ENCODE measurements at places on chromosomes 6 and 20. TPM values are rescaled to one million over a fixed set of nuclear protein-coding genes. Genes with fewer than 3 reads are reported as not detected.

DNA sequence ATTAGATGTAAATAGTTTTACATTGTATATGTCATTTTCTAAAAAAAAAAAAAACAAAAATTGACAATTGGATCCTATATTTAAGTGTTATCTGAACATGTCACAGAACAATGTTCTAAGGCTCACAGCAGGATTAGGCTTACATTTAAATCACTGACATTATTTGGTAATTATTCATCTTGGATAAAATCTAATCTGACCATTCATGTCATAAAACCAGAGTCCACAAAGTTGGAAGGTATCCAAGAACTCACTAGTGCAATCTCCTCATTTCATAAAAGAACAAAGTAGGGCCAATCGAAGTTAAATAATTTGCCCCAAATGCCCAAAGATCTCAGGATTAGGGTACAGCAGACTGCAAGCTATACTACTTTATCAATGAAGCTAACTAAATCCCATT, 73.0 kb downstream of the PDSS2 start:
- H3K4me1 ChIP-seq, result no peaks in the 10 kb centered on the region
- H3K36me3 ChIP-seq, result no peaks in the 10 kb centered on the region
- H3K4me3 ChIP-seq, result no peak overlapping the region
- no peak overlapping the region for H3K27ac ChIP-seq

GRCh38 chr20:5626603-5627002, 123.6 kb upstream of the SHLD1 start:
- no peak for DNase-seq
- H3K27me3 ChIP-seq, result no peaks in the 10 kb centered on the region
- peaks cover 6% of the 10 kb centered on the region for H3K4me1 ChIP-seq
- no peak overlapping the region for H3K27ac ChIP-seq

- H3K27ac ChIP-seq, result no peak overlapping the region
- DNase-seq, result no peak
- peaks cover 15% of the 10 kb centered on the region for H3K4me1 ChIP-seq
- no peak overlapping the region for H3K4me3 ChIP-seq
Observed at GRCh38 chr6:168915242-168915641, 338.4 kb downstream of the THBS2 start.

DNA sequence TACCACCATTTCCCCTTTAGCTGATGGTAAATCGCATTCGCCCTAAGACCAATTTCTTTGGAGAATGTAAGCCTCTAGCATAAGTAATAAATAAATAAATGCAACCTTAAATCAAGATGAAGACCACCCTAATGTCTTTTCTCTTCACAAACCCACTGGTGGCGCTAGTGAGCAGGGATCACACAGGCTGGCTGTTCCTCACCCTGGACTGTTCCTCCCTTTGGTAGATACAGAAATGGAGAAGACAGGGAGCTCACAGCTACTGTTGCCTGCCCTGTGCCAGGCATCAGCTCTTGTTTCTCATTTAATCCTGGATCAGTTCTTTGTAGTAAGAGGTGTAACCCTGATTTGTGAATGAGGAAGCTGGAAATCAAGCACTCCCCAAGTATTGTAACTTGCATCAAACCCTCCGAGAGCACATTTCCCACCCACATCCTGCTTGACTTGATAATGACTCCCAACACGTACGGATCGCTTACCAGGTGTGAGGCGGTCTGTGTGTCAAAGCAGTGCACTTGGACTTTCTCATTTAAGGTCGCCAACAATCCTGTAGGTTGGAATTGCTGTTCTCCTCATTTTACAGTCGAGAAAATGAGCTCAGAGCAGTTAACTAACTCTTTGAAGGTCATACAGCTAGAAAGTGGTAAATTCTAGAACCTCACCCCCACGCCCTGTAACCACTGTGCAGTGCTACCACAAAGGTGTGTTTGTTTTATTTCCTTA, 236.1 kb downstream of the TSHZ2 start:
- H3K27ac ChIP-seq, result no peak overlapping the region
- H3K36me3 ChIP-seq, result no peaks in the 10 kb centered on the region
- DNase-seq, result peak; percentile 47
- peaks cover 28% of the 10 kb centered on the region for H3K27me3 ChIP-seq

DNA sequence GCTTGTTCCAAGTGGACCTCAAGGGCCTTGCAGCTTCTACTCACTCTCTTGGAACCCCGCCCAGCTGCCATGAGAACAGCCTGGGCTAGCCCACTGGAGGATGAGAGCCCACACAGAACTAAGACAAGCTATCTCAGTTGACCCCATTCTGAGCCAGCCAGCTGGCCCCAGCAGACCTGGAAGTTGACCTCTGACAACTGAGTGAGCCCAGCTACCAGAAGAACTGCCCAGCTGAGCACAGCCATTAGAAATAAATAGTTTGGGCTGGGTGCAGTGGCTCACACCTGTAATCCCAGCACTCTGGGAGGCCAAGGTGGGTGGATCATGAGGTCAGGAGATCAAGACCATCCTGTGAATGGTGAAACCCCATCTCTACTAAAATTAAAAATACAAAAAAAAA, 37.1 kb downstream of the SNX5 start:
- DNase-seq, result no peak
- H3K27me3 ChIP-seq, result no peaks in the 10 kb centered on the region
- H3K36me3 ChIP-seq, result no peaks in the 10 kb centered on the region
- H3K27ac ChIP-seq, result no peak overlapping the region

GRCh38 chr6:157555455-157556143, 174.6 kb downstream of the ZDHHC14 start:
- H3K27ac ChIP-seq, result no peak overlapping the region
- H3K4me1 ChIP-seq, result no peaks in the 10 kb centered on the region
- no peak overlapping the region for H3K4me3 ChIP-seq
- no peak for DNase-seq

GRCh38 chr20:6700563-6701329, 66.7 kb upstream of the BMP2 start:
- DNase-seq, result no peak
- no peak overlapping the region for H3K27ac ChIP-seq
- H3K36me3 ChIP-seq, result no peaks in the 10 kb centered on the region
- H3K4me3 ChIP-seq, result no peak overlapping the region
- H3K27me3 ChIP-seq, result no peaks in the 10 kb centered on the region

DNA sequence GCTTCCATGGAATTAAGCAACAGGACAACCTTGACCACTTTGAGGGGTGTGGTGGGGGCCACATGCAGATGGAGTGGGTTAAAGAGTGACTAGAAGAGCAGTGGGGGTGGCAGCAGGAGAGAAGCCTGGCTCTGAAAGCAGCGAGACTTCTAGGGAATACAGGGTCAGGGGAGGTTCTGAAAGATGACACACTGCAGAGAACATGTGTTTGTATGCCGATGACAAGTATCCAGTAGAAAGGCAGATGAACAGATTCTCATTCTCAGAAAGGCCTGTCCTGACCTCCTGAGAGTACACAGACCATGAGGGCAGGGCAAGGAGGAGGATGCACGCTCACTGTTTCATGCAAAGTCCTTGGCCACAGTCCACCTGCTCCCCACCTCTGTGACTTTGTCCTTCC, 2.9 kb downstream of the LPA start:
- no peaks in the 10 kb centered on the region for H3K36me3 ChIP-seq
- H3K27me3 ChIP-seq, result peaks cover 4% of the 10 kb centered on the region
- H3K27ac ChIP-seq, result no peak overlapping the region
- DNase-seq, result no peak
- no peaks in the 10 kb centered on the region for H3K4me1 ChIP-seq

GRCh38 chr20:19990850-19991249, 26.3 kb upstream of the NAA20 start:
- H3K27me3 ChIP-seq, result no peaks in the 10 kb centered on the region
- peaks cover 10% of the 10 kb centered on the region for H3K36me3 ChIP-seq

- DNase-seq, result no peak
- no peaks in the 10 kb centered on the region for H3K36me3 ChIP-seq
- H3K4me1 ChIP-seq, result no peaks in the 10 kb centered on the region
- H3K27ac ChIP-seq, result no peak overlapping the region
- no peaks in the 10 kb centered on the region for H3K27me3 ChIP-seq
- no peak overlapping the region for H3K4me3 ChIP-seq
Observed at GRCh38 chr6:508614-509013, 117.1 kb downstream of the IRF4 start.

DNA sequence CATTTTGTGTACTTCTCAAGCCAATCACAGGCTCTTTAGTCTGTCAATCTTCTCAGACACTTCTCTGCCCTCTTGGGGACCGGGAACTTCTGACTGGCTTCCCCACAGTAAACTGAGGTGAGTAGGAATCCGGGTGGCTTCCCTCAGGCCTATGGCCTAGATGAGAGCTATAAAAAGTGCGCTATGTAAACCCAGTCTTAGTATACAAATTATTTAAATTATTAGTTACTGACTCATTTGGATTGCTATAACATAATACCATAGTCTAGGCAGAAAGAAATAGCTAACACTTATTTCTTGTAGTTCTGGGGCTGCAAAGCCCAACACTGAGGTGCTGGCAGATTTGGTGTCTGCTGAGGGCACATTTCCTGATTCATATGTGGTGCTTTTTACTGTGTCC, 109.2 kb upstream of the MCHR2 start:
- no peak overlapping the region for H3K27ac ChIP-seq
- H3K4me1 ChIP-seq, result no peaks in the 10 kb centered on the region
- no peaks in the 10 kb centered on the region for H3K27me3 ChIP-seq
- DNase-seq, result no peak
- no peaks in the 10 kb centered on the region for H3K36me3 ChIP-seq

DNA sequence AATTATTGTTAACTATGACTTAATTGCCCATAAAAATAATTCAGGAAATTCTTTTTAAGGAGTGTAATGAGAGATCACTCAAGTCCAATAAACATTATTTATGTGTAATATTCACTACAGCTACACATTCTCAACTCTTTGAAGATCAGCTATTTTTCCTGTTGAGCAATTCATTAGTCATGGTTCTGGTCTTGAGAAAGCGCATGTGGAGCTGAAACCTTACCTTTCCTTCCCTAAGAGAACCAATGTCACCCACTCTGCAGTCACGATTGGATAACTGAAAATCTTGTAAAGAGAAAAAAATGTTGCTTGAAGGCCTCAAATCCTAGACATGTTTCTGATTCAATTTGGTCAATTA, 736.9 kb upstream of the MARCKS start:
- no peak overlapping the region for H3K4me3 ChIP-seq
- peak; percentile 51 for DNase-seq
- no peaks in the 10 kb centered on the region for H3K27me3 ChIP-seq
- peak overlapping the region; percentile 76 for H3K27ac ChIP-seq
- H3K36me3 ChIP-seq, result no peaks in the 10 kb centered on the region
- H3K4me1 ChIP-seq, result peaks cover 28% of the 10 kb centered on the region

- no peak overlapping the region for H3K27ac ChIP-seq
- no peaks in the 10 kb centered on the region for H3K27me3 ChIP-seq
- H3K36me3 ChIP-seq, result peaks cover 20% of the 10 kb centered on the region
- H3K4me1 ChIP-seq, result peaks cover 15% of the 10 kb centered on the region
- peak overlapping the region; percentile 68 for H3K4me3 ChIP-seq
Observed at GRCh38 chr20:59939052-59939878, 840 bp downstream of the PPP1R3D start.

DNA sequence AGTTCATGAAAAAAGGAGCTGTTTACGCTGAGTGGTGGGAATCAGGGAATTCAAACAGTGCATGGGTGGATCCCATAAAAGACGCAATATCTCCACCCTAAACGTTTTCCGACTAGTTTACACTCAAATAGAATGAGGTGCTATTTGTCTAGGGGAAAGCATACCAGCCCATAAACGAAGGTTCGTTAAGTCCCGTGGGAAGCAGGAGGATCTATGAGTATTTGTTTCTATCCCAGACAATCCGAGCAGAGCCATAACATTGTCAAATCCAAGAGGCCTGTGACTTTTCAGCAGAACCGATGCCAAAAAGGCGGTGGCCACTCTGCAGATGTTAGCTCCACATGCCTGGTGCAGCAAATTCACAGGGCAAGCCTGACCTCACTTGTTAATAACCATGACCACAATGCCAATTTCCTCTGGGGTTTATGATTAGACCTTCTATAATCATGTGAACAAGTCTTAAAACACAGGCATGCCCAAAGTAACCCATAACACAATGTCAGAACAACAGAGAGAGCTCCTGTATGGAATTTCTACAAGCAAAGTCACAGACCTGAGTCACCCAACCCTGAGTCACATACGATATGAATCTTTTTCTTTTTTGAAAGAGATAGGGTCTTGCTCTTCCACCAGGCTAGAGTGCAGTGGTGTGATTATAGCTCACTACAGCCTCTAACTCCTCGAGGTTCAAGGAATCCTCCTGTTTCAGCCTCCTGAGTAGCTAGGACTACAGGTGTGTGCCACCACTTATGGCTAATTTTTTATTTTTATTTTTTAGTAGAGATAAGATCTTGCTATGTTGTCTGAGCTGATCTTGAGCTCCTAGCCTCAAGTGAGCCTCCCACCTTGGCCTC, 123.3 kb downstream of the KIF13A start:
- H3K4me3 ChIP-seq, result peak overlapping the region; percentile 48
- H3K27me3 ChIP-seq, result no peaks in the 10 kb centered on the region
- H3K27ac ChIP-seq, result peak overlapping the region; percentile 89
- peaks cover 37% of the 10 kb centered on the region for H3K4me1 ChIP-seq
- DNase-seq, result peak; percentile 77
- no peaks in the 10 kb centered on the region for H3K36me3 ChIP-seq

- H3K4me3 ChIP-seq, result no peak overlapping the region
- DNase-seq, result peak; percentile 32
- H3K36me3 ChIP-seq, result no peaks in the 10 kb centered on the region
- no peaks in the 10 kb centered on the region for H3K27me3 ChIP-seq
- no peak overlapping the region for H3K27ac ChIP-seq
Observed at GRCh38 chr6:119541132-119541905, 191.8 kb upstream of the MAN1A1 start.

GRCh38 chr6:18312368-18312767, 48.0 kb upstream of the DEK start:
- H3K27me3 ChIP-seq, result no peaks in the 10 kb centered on the region
- H3K4me3 ChIP-seq, result no peak overlapping the region
- H3K27ac ChIP-seq, result no peak overlapping the region
- no peak for DNase-seq

GRCh38 chr6:1461207-1461606, 71.8 kb downstream of the FOXF2 start:
- H3K27ac ChIP-seq, result no peak overlapping the region
- no peaks in the 10 kb centered on the region for H3K36me3 ChIP-seq
- no peaks in the 10 kb centered on the region for H3K4me1 ChIP-seq
- H3K27me3 ChIP-seq, result no peaks in the 10 kb centered on the region
- no peak overlapping the region for H3K4me3 ChIP-seq

- H3K4me3 ChIP-seq, result no peak overlapping the region
- H3K4me1 ChIP-seq, result no peaks in the 10 kb centered on the region
- H3K27ac ChIP-seq, result no peak overlapping the region
Observed at GRCh38 chr6:29553268-29554057, 6.1 kb downstream of the UBD start.

Gene LPA
- not detected for total RNA-seq

Gene NOTCH4
- 4.9 TPM for total RNA-seq

Gene ACOT13
- 10.1 TPM for total RNA-seq

Gene SLC4A11
- 16.4 TPM for total RNA-seq

Gene IRAK1BP1
- total RNA-seq, result 5.4 TPM

Gene DEFB132
- not detected for total RNA-seq

Gene MCHR2
- not detected for total RNA-seq

Gene THEMIS
- total RNA-seq, result not detected

Gene TOX2
- 7.9 TPM for total RNA-seq

Gene SERPINB6
- total RNA-seq, result 62.5 TPM

Gene SLC35D3
- total RNA-seq, result 0.06 TPM

Gene LTB
- total RNA-seq, result not detected
